Vagina (tissue), 2 donors: ENCODE measurements at places on chromosomes 3 and 15.

GRCh38 chr3:17003457-17003856, 118.7 kb downstream of the PLCL2 start:
- H3K36me3 ChIP-seq = no peaks in the 10 kb centered on the region
- no peak for DNase-seq
- H3K4me3 ChIP-seq = no peak overlapping the region
- no peaks in the 10 kb centered on the region for H3K4me1 ChIP-seq
- no peak overlapping the region for H3K27ac ChIP-seq

- no peaks in the 10 kb centered on the region for H3K36me3 ChIP-seq
- DNase-seq = no peak
- peaks cover 65% of the 10 kb centered on the region for H3K4me1 ChIP-seq
- H3K27ac ChIP-seq = peak overlapping the region; percentile 13
These were observed 12.1 kb downstream of the CHSY1 start for GRCh38 chr15:101239724-101240136.

- H3K36me3 ChIP-seq = peaks cover 9% of the 10 kb centered on the region
- no peak overlapping the region for H3K27ac ChIP-seq
- no peak overlapping the region for H3K4me3 ChIP-seq
- peaks cover 28% of the 10 kb centered on the region for H3K4me1 ChIP-seq
These were observed 15.2 kb downstream of the TMCC1 start for GRCh38 chr3:129878355-129878754.

GRCh38 chr3:22156868-22157267, 405.9 kb upstream of the ZNF385D start:
- no peak overlapping the region for H3K27ac ChIP-seq
- H3K36me3 ChIP-seq = no peaks in the 10 kb centered on the region
- DNase-seq = no peak
- H3K4me1 ChIP-seq = no peaks in the 10 kb centered on the region
- H3K4me3 ChIP-seq = no peak overlapping the region

DNA sequence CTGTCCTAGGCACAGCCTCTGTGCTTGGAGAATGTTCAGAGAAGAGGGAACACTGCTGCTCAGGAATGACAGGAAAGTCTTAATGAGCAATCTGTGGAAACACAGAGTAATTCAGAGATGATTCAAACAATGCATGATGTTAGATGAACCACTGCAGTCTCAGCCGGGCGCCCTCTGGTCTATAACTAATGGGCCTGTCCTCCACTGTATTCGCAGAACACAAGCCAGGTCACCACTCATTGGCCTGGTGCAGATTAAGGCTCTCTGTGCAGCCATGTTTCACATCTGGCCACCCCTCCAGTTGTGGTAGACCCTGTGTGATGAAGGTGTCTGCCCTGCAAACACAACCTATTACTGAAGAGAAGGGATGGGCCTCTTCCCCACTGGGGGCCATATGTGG, 281.7 kb upstream of the ROPN1 start:
- no peak for DNase-seq
- H3K27ac ChIP-seq = peak overlapping the region; percentile 57
- no peaks in the 10 kb centered on the region for H3K36me3 ChIP-seq
- no peak overlapping the region for H3K4me3 ChIP-seq
- peaks cover 48% of the 10 kb centered on the region for H3K4me1 ChIP-seq

DNA sequence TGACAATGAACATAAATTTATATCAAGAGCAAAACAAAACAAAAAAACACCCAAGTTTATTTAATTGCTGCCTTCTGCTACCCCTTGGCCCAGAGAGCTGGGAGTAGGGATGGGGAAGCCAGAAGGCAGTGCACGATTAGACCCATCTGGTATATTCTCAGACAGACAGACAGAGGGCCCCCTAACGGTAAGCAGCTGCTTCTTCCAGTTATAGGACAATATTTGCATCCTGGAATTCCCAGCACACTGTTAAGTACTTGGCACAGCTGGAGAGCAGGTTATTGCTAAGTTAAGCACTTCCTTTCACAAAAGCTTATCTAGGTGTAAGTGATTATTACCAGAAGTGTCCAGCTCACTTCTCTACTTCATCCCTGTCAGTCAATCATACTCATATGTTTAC, 39.3 kb downstream of the C2CD4B start:
- no peak overlapping the region for H3K27ac ChIP-seq
- no peak overlapping the region for H3K4me3 ChIP-seq
- H3K27me3 ChIP-seq = no peaks in the 10 kb centered on the region

DNA sequence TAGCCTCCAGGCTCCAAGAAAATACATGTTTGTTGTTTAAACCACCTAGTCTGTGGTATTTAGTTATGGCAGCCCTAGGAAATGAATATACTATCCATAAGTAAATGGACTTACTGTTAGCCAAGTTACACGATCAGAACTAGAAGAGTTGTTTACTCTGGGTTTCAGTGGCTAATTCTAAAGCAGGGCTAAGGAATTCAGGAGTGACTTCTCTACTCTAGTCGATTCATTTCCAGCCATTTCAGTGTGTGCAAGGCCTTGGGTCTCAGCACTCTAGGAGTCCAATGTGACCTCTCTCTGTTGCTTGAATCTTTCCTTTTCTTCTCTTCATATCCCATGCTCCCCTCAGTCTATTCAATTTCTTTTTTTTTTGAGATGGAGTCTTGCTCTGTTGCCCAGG, 66.7 kb downstream of the BHLHE40 start:
- no peak for DNase-seq
- no peak overlapping the region for H3K27ac ChIP-seq
- H3K27me3 ChIP-seq = no peaks in the 10 kb centered on the region
- no peaks in the 10 kb centered on the region for H3K36me3 ChIP-seq
- no peak overlapping the region for H3K4me3 ChIP-seq
- no peaks in the 10 kb centered on the region for H3K4me1 ChIP-seq
